Muscle of leg (tissue), 16 donors: ENCODE measurements at places on chromosomes 2 and 18. TPM values are rescaled to one million over a fixed set of nuclear protein-coding genes. Genes with fewer than 3 reads are reported as not detected.

DNA sequence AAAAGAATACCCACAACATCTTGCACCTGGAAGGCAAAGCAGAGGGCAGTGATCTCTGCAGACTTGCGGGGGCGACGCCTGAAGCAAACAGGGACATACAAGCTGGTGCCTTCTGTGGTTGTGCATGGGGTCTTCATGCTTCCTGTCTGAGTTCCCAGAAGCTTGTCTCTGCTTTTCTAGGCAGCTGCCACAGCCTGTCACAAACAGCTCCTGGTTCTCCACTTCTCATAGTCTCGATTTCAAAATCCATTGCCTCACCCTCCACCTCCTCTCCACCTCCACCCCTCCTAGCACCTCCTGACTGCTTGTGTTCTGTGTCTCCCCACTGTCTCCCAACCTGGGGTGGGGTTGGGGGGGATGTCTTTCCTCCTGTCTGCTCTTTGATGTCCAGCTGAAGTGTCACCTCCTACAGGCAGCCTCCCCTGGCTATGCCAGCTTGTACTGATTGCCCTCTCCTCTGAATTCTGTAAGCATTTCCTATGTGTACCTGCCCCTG, 1.7 kb upstream of the PROC start:
- no peak for DNase-seq

DNA sequence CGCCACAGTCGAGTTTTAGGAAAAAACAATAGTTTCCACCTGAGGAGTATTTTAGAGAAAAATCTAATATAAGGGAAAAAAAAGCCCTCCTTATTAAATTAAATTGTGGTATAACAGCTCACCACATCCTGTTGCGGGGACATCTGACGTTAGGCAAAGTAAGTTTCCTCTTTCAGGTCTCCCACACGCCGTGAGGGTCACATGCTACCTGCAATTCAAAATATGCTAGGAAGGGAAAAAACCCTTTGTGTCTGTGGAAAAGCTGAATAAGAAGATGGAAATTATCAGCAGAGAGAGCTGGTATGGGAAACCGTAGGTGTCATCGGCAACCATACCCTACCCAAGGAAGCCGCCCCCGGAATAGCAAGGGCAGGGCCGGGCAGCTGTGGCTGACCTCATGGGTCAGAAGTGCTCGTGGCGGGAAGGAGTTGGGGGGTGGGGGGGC, 128.0 kb downstream of the NFATC1 start:
- DNase-seq: no peak

GRCh38 chr2:144704709-144705095, 184.8 kb upstream of the ZEB2 start:
- no peak for DNase-seq

DNA sequence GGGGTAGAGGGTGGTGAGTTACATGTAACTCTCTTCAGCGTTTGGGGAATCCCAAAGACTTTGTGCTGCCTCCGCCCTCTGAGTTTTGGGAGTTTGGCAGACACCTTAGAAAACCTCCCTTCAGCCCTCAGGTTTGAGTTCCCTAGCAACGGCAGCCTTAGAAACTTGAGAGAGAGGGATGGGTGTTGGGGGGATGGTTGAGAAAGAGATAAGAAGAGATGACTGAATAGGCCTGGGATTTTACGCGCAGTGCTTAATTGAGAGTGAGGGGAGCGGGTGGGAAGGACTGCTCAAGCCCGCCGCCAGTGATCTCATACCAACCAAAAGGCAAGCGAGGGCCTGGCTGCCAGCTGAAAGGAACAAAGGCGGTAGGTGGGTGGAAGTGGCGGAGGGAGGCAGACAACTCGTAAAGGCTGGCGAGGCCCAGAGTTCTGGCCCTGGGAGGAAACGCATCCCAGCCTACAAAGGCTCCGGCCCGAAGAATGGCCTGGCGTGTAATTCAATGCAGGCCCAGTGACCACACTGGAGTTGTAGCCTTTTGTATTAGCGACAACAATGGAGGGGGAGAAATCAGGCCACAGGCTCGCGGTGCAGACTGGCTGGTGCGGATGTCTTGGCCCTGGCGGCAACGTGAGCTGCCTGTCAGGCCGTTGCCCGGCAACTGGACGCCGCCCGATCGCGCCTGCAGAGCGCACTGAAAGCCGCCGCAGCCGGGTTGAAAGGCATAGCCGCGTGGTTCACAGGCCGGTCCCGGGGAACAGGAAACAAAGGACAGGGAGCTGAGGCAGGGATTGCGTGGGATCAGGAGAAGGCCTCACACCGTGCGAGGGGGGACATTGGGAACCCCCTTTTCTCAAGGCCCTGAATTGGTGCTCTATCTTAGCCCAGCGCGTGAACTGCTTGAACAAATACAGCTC, 39.9 kb upstream of the DARS1 start:
- peak; percentile 81 for DNase-seq

- no peak for DNase-seq
Observed at GRCh38 chr2:53476834-53477233, 290.8 kb upstream of the CHAC2 start.

DNA sequence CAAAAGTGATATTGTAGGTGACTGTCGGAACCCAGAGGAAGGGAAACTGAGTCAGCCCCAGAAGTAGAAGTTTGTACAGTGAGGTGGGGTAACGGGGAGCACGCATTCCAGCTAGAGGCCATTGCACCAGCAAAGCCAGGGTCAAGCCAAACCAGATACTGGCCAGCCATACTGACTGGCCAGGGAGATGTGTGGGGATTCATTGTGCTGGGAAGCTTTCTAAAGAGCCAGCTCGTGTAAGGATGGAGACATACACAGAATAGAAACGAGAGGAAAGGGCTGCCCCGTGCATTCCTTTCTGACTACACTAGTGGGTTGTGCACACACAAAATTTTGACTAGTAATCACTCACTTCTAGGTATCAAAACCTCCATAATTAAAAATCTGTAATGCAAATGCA, 175.3 kb upstream of the PID1 start:
- no peak for DNase-seq

DNA sequence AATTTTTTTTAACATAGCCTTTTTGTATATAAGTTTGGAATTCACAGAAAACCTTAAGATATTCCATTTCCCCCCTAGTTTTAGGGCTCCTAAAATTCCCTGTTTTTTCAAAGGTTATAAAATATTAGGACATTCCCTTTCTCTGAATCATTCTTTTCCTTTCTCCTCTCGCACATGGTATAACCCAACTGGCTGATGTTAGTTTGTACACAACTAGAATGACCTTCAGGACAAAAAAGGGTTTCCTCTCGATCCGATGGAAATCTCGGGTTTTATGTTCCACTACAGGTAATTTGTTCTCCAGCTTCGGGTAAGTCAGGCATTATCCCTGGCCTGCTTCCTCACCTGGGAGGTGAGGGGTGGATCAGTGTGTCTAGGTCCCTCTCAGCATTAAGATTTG, 215.1 kb downstream of the LDLRAD4 start:
- DNase-seq: no peak

- DNase-seq: no peak
Observed at GRCh38 chr2:96546797-96547196, 10.2 kb downstream of the ARID5A start.

- DNase-seq: peak; percentile 22
Observed at GRCh38 chr2:149152469-149152953, 114.0 kb downstream of the LYPD6B start.

- no peak for DNase-seq
Observed at GRCh38 chr2:212064318-212064717, 474.3 kb downstream of the ERBB4 start.

DNA sequence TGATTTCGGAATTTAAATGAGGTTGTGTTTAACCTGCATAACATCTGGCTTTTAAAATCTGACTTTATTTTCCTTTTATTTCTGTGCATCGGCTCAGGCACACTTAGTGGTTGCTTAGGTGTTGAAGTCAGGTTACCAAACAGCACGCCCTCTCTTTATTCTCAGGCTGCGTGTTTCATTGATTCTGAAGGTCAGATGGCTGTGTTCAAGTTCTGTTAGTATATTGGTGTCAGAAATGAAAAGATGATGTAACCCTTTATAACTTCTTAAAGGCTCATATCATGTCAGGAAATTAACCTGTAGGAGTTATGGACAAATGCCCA, 246.5 kb downstream of the LDLRAD4 start:
- no peak for DNase-seq

GRCh38 chr2:60527762-60528161, 25.7 kb downstream of the BCL11A start:
- DNase-seq: peak; percentile 88

DNA sequence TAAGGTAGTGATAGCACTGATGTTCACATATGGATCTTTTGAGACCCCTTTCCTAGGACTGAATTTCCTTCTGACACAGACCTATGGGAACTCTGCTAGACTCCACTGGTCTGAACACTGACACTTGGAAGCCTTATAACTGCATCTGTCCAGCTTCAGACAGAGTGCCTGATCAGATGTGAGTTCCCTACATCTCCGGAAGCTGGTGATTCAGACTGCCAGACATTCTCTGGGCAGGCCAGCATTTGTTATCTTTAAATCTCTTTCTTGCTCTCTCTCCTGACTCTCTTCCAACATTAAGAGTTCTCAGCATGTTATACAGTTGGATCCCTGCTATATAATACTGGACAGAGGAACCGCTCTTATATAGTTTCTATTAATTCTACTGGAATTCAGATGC, 408.5 kb downstream of the ZEB2 start:
- DNase-seq: peak; percentile 75

DNA sequence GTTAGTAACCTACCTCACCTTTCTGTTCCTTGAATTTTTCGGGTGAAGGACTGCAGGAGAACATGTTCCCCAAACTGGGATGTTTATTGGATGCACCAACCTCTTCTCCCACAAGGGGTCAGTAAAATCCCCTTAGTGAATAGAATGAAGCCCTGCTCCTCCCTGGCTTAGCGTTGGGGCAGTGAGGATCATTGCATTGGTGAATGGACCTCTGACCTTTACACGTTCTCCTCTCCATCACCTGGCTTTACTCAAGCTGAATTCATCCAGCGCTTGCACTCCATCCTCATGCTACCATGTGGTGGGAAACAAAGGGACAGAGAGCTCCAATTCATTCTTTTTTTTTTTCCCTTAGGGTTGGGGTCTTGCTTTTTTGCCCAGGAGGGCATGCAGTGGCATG, 157.2 kb downstream of the MIB1 start:
- DNase-seq: peak; percentile 46

GRCh38 chr2:168054657-168055056, 192.7 kb downstream of the STK39 start:
- no peak for DNase-seq

- DNase-seq: no peak
Observed at GRCh38 chr2:102418421-102418961, 4.5 kb upstream of the IL18RAP start.

- DNase-seq: no peak
Observed at GRCh38 chr2:20048488-20049448, 2.7 kb downstream of the LAPTM4A start.

The MAPK4 gene
- total RNA-seq: 4.7 TPM

The MARCO gene
- 1.7 TPM for total RNA-seq

The UGT1A4 gene
- total RNA-seq: not detected

The MMADHC gene
- total RNA-seq: 125 TPM

The HOXD9 gene
- 0.75 TPM for total RNA-seq

The CAPN13 gene
- not detected for total RNA-seq

The DNER gene
- total RNA-seq: 1.9 TPM
